ENCODE measurements at places on chromosomes 16 and 17.

GRCh38 chr16:78805556-78805955, 706.1 kb downstream of the WWOX start:
- DNase-seq, result no peak

- DNase-seq, result no peak
Measured at GRCh38 chr16:28279006-28279405, 13.3 kb upstream of the SBK1 start.

DNA sequence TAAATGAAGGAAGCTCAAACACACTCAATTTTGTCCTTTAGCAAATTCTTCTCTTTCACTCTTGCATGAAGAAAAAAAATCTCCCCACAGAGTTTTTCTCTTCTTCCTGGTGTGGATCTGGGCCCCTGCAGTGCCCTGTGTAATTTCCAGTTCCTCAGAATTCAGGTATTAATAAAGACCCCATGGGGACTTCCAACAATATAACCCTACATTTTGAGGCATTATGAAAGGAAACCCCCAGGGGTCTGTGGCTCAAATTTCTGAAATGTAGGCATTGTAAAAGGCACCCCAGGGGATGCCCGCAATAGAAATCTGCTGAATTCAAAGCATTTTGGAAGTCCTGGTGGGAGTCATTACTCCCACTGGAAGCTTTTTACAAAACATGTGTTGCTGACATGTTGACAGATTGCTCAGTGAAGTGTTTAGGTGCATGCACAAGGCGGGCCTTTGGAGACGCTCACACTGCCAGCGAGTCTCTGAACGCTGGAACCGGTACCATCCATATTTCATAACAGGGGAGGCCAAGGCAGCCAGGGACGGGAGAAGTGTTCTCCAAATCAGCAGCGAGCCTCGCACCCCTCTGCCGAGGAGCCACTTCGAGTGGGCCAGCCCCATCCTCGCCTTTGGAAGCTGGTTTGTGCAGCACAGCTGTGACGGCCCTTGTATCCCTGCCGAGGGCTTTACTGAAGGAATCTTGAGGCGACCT, 154.0 kb downstream of the ZNF423 start:
- no peak for DNase-seq

DNA sequence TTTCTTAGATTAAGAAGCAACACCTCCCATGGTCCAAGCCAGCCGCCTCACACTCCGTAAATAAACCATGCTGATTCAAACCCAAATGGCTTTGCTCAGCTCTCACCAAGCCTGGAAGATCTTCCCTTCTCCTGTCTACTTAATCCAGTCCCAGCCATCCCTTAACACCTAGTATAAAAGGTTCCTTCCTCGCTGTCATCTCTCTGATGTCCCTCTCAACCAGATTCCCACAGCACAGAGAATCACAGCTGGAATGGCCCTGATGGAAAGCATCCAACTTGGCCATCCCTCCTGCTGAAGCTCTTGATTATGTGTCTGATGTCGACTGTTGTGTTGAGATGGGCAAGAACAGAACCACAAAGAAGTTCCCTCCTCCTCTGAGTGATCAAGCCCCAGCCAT, 50.6 kb upstream of the ADCY9 start:
- no peak for DNase-seq

- DNase-seq, result no peak
Measured at GRCh38 chr16:71769222-71769621, 39.4 kb downstream of the AP1G1 start.

Data from GM13976 (cell line).